ENCODE measurements at places on chromosomes 7 and 10. TPM values are rescaled to one million over a fixed set of nuclear protein-coding genes. Genes with fewer than 3 reads are reported as not detected.

FAM180A gene
- 2.5 TPM for total RNA-seq

RASA4B gene
- 4.6 TPM for total RNA-seq

OPN1SW gene
- total RNA-seq = not detected

EPO gene
- not detected for total RNA-seq

BLNK gene
- total RNA-seq = not detected

MYPN gene
- total RNA-seq = 1.7 TPM

ZNF365 gene
- total RNA-seq = 7.2 TPM

EBF3 gene
- total RNA-seq = 14.7 TPM

PARD3 gene
- 42.1 TPM for total RNA-seq

AGAP6 gene
- 3.8 TPM for total RNA-seq

SEMA3D gene
- total RNA-seq = 51.2 TPM

MKX gene
- total RNA-seq = 0.25 TPM

DIP2C gene
- 16.1 TPM for total RNA-seq

CASP7 gene
- 19.8 TPM for total RNA-seq

EGR2 gene
- total RNA-seq = 0.90 TPM

ANLN gene
- 9.1 TPM for total RNA-seq

ADCY1 gene
- total RNA-seq = 0.72 TPM

MYL10 gene
- total RNA-seq = not detected

HABP2 gene
- total RNA-seq = not detected

SFTPA1 gene
- total RNA-seq = not detected

ST8SIA6 gene
- 0.09 TPM for total RNA-seq

HMX3 gene
- not detected for total RNA-seq

IFIT3 gene
- total RNA-seq = 88.3 TPM

ITGA8 gene
- total RNA-seq = 2.6 TPM

SEC31B gene
- total RNA-seq = 17.4 TPM

WEE2 gene
- not detected for total RNA-seq

PGAM2 gene
- total RNA-seq = not detected

CUX1 gene
- total RNA-seq = 36.1 TPM

SLC39A12 gene
- not detected for total RNA-seq
